ENCODE measurements at places on chromosomes 5 and 9. TPM values are rescaled to one million over a fixed set of nuclear protein-coding genes. Genes with fewer than 3 reads are reported as not detected.

DNA sequence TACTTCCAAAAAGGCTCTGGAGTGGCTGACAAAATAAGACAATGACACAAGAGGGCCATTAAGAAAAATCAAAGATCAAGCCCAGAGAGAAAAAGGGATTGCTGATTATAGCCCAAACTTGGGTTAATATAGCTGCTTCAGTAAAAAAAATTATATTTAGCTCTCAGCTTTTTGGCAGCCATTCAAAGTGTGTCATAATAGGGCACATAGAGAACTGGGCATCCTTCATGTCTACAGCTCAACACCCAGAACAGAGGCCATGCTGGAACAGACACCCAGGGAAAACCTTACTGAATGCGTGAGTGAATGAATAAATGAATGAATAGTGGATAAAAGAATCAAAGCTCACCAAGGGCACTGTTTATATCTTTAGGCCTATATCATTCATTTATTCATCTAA lies 110.1 kb downstream of the SLIT3 start:
- no peak overlapping the region for H3K4me3 ChIP-seq
- no peak for DNase-seq
- H3K27ac ChIP-seq, result no peak overlapping the region
- no peaks in the 10 kb centered on the region for H3K27me3 ChIP-seq
- H3K36me3 ChIP-seq, result no peaks in the 10 kb centered on the region
- no peaks in the 10 kb centered on the region for H3K4me1 ChIP-seq

DNA sequence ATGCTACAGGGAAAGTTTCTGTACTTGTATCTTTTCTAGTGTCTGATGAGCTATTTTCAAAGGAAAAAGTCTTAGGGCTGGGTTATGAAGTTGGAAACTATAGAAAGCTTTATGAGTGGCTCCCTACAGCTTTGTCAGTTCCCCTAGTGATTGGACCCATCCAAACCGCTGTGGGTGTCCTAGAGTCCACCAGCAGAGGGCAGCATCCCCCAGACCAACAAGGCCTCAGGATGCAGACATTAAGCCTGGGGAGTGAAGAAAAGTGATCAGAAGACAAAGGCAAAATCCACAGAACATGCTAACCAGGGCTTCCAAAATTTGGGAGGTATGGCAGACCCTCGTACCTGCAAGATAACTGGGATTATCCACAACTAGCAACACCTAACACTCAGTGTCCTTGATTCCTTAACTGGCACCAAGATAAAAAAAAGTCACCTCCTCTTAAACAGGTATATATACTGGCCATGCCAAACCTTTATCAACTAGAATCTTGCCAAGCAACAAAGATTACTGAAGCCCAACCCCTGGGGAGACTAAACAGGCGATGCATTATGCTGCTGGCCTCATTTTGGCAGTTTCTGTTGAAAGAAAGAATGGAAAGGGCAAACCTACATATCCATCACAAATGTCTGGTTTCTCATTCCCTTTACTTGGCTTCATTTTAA lies 110.4 kb upstream of the NR5A1 start:
- H3K27me3 ChIP-seq, result no peaks in the 10 kb centered on the region
- peak; percentile 65 for DNase-seq
- H3K36me3 ChIP-seq, result no peaks in the 10 kb centered on the region

DNA sequence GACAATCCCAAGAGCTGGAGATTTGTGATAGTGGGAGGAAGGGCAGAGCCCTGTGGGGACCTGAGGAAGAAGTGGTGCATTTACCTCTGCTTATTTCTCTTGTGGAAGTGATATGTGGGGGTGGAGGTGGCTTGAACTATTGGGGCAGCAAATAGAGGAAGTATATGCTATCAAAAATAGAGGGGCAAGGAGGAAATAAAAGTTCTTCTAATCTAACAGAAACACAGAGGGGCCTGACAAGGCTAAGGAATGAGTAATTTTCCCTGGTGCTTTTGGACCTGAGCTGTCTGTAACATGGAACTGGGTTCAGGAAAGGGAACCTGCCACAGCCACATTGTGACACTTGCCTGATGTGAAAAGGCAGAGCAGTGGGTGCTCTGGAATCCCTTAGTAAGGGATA lies 378.6 kb upstream of the KLF4 start:
- no peaks in the 10 kb centered on the region for H3K27me3 ChIP-seq
- no peaks in the 10 kb centered on the region for H3K36me3 ChIP-seq
- H3K4me1 ChIP-seq, result no peaks in the 10 kb centered on the region
- DNase-seq, result no peak
- H3K27ac ChIP-seq, result no peak overlapping the region
- H3K4me3 ChIP-seq, result no peak overlapping the region

DNA sequence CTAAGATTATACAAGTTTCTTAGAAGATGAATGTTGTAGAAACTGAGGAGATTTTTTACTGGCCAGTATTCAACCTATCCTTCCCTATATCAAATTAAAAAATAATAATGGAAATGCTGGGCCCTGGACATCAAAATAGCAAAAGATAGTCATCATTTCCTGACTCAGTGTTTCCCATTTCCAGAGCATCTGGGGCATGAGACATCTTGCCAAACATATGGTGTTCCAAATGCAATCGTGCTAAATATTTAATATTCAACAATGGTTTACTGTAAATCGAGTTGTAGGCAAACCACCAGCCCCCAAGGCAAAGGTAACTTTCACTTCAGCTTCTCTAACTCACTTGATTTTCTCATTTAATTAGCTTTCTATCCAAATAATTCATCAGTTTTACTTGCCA lies 152.9 kb downstream of the FRMD3 start:
- H3K27ac ChIP-seq, result no peak overlapping the region
- H3K4me3 ChIP-seq, result no peak overlapping the region
- no peak for DNase-seq
- no peaks in the 10 kb centered on the region for H3K4me1 ChIP-seq
- H3K36me3 ChIP-seq, result no peaks in the 10 kb centered on the region

DNA sequence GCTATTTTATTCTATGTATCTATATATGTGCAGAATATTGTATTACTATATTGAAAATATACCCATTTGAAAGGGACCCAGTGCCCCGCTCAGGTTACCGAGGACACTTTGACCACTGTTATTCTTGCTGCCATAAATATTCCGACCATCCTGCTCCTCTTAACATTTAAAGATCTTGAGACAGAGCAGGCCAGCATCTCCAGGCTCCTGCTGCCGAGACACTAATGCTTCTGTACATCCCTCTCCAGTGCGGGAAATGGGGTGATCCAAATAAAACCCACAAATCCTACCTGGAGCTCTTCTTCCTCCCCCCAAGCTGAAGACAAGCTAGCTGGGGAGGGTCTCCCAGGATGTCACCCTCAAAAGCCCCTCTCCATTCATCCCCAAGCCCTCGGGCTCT lies 3.9 kb downstream of the SH3PXD2B start:
- H3K27me3 ChIP-seq, result no peaks in the 10 kb centered on the region
- no peak for DNase-seq
- peaks cover 85% of the 10 kb centered on the region for H3K4me1 ChIP-seq
- H3K36me3 ChIP-seq, result no peaks in the 10 kb centered on the region

DNA sequence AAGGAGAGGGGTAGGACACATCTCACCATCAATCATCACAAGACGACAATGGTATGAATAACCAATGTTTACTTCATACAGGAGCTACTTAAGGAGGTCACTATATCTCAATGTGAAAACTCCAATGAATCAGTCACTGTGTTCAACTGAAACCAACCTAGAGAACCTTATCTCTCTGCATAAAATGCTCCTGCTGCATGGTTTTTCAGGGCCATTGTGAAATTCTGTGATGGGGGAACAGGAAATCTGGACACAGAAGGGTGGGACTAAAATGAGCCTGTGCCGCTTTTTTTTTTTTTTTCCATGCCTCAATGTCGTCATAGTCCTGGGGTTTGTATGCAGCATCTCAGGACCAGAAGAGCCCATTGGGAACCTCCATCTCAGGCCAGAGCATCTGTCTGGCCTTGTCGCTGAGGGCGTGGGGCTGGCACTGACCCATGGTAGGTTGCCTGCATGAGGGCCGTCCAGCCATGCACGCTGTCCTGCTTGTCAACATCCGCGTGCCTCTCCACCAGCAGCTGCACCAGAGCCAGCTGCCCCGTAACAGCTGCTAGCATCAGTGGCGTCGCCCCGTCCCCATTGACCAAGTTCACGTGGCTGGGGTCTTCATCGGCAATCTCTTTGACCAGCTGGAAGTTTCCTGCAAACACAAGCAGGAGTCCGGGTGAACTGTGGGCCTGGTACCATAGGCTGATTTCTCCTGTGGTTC lies 12.7 kb downstream of the ANKS6 start:
- no peak overlapping the region for H3K4me3 ChIP-seq
- H3K27me3 ChIP-seq, result no peaks in the 10 kb centered on the region
- no peak overlapping the region for H3K27ac ChIP-seq
- DNase-seq, result no peak

DNA sequence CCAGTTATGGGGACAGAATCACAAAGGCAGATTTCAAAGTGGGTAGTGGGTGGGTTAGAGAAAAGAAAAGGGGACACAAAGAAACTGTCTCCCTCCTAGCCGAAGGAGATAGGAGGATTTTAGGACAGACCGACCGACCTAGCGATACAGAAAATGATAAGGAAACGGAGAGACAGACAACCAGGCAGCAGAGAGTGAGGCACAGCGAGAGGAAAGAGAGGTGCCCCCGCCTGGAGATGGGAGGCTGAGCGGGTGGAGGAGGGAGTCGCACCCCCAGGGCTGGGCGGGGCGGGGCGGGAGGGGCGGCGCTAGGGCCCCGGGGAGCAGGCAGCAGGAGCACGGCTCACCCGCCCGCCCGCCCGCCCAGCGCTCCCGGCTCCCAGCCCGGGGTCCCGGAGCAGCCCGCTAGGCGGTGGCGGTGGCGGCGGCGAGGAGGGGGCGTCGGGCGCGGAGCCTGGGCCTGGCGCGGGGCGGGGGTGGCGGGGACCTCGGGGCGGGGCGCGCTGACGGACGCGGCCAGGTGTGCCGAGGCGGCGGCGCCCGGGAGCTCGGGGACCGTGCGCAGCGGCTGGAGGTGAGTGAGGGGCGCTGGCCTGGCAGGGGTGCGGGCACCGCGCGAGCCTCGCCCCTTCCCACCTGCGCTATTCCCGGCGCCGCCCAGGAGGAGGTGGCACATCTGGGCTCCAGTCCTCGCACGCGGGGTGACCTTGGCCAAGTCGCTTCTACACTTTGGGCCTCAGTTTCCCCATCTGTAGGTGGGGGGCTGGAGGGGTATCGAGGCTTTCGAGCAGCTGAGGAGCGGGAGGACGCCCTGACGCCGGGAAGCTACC lies 15.9 kb upstream of the SYNPO start:
- H3K27me3 ChIP-seq, result no peaks in the 10 kb centered on the region
- no peaks in the 10 kb centered on the region for H3K4me1 ChIP-seq
- no peaks in the 10 kb centered on the region for H3K36me3 ChIP-seq

- H3K4me1 ChIP-seq, result no peaks in the 10 kb centered on the region
- no peaks in the 10 kb centered on the region for H3K36me3 ChIP-seq
- peak; percentile 83 for DNase-seq
- H3K27me3 ChIP-seq, result no peaks in the 10 kb centered on the region
- no peak overlapping the region for H3K4me3 ChIP-seq
Observed at GRCh38 chr5:168076561-168076991, 214.9 kb upstream of the WWC1 start.

DNA sequence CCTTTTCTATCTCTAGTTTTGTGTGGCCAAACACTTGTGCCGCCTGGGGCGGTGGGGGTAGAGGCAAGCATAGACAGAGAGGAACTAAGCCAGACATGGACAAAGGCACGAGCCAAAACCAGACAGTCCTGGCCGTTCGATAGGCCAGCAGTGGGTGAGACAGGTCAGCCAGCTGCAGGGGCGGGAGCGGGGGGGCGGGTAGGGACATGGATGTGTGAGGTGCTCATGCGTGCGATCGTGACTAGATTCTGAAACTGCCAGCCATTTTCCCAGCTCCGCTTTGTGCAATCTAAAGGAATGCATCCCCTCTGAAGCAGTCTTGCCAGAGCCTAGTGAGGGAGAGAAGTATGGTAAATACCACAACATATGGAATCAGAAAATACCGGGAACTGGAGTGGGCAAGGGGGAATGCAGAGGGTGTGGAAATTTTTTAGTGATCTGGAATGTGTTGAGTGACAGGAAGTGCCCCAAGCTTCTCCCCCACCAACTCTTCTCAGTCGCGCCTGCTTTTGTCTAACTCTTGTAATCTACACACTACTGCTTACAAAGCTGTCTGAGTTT lies 111.9 kb downstream of the NR6A1 start:
- no peaks in the 10 kb centered on the region for H3K36me3 ChIP-seq
- peak; percentile 41 for DNase-seq
- no peaks in the 10 kb centered on the region for H3K27me3 ChIP-seq

- no peak overlapping the region for H3K4me3 ChIP-seq
- no peaks in the 10 kb centered on the region for H3K36me3 ChIP-seq
- DNase-seq, result no peak
- H3K27me3 ChIP-seq, result no peaks in the 10 kb centered on the region
- peaks cover 21% of the 10 kb centered on the region for H3K4me1 ChIP-seq
- H3K27ac ChIP-seq, result no peak overlapping the region
Observed at GRCh38 chr9:94148419-94148818, 64.2 kb downstream of the PTPDC1 start.

DNA sequence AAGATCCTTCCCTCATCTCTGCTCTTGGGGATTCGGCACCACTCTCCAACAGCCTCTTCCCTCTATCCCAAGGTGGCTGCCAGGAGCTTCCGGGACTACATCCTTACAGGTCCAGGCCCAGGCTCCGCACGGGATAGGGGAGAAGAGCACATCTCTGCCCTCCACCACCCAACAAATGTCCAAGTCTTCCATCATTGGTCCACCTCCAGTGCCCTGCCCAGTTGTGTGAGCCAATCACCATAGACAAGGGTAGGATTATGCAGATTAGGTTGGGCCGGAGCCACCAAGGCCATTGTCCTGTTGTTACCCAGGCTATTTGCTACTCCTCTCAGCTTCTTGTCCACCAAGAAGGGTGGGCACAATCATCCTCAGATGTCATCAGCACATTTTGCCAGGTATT lies 9.1 kb downstream of the UNC5A start:
- H3K36me3 ChIP-seq, result no peaks in the 10 kb centered on the region
- no peak for DNase-seq
- peaks cover 4% of the 10 kb centered on the region for H3K27me3 ChIP-seq
- no peak overlapping the region for H3K4me3 ChIP-seq

DNA sequence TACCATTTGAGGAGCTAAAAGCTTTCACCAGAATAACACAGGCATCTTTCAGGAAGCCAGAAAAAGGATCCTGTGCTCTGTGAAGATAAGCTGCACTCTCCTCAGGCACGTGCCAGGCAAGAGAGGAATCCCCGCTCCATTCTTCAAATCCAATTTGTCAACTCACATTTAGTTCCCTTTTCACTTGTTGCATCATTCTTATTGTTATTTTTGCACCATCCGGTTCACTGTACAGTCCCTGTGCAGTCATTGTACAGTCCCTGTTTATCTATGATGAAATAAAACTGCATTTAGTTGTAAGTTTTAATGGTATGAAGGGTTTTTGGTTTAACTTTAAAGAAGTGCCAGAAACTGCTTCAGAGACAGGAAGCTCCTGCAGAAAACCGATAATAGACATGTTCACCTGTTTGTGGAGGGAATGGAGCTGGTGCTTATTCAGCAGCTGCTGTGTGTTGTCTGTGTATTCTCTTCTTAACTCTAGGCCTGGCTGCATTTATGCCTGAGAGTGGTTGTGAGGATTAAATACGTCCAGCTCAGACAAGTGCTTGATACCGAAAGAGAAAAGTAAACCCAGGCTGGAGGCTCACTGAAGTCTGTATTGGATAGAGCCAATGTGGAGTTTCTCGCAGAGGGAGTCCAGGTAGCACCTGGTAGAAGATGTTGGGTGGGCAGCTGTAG lies 22.4 kb downstream of the IFNW1 start:
- H3K27me3 ChIP-seq, result no peaks in the 10 kb centered on the region
- no peaks in the 10 kb centered on the region for H3K36me3 ChIP-seq
- DNase-seq, result no peak
- H3K4me3 ChIP-seq, result no peak overlapping the region
- no peaks in the 10 kb centered on the region for H3K4me1 ChIP-seq
- H3K27ac ChIP-seq, result no peak overlapping the region

The TAF11L6 gene
- not detected for total RNA-seq

- H3K36me3 ChIP-seq, result no peaks in the 10 kb centered on the region
- H3K4me3 ChIP-seq, result no peak overlapping the region
- no peaks in the 10 kb centered on the region for H3K4me1 ChIP-seq
- H3K27me3 ChIP-seq, result no peaks in the 10 kb centered on the region
- H3K27ac ChIP-seq, result no peak overlapping the region
Observed at GRCh38 chr5:78367318-78367991, 7.0 kb downstream of the SCAMP1 start.

All from tibial nerve (tissue), 4 donors.